ENCODE measurements at places on chromosomes 5 and 9.

GRCh38 chr5:89293810-89294209, 410.8 kb upstream of the MEF2C start:
- DNase-seq = no peak

DNA sequence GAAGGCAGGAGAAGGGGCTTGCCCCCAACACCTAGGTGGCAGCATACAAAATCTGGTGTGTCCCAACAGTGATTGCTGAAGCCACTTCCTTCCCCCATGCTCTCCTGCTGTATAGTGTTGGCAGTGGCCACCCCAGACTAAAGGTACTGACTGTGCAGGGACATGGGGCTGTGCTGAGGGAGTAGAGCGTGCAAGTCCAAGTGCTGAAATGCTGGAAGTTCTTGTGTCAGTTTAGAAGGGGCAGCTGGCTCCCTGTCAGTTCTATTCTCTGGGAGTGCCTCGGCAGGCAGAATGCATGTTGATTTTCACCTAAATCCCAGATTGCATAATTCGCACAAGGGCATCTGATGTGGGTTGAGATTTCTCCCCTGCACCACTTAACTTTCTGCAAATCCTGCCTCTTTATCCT, 68.6 kb downstream of the GDNF start:
- DNase-seq = no peak

GRCh38 chr5:8473827-8474568, 605.0 kb downstream of the MTRR start:
- DNase-seq = no peak

GRCh38 chr9:72349911-72350310, 15.1 kb downstream of the ZFAND5 start:
- DNase-seq = no peak

GRCh38 chr9:69573651-69574050, 98.5 kb downstream of the APBA1 start:
- DNase-seq = no peak
